NCI-H1436 (cell line): ENCODE measurements at places on chromosomes 11 and 22.

- DNase-seq, result no peak
Observed at GRCh38 chr11:102202972-102203371, 92.7 kb downstream of the YAP1 start.

- no peak for DNase-seq
Observed at GRCh38 chr11:103920933-103921332, 115.5 kb upstream of the DDI1 start.

- no peak for DNase-seq
Observed at GRCh38 chr22:36234213-36234612, 5.1 kb downstream of the APOL2 start.

GRCh38 chr11:32151027-32151426, 60.2 kb downstream of the RCN1 start:
- DNase-seq, result no peak

GRCh38 chr22:46364341-46365165, 29.0 kb downstream of the TRMU start:
- no peak for DNase-seq

DNA sequence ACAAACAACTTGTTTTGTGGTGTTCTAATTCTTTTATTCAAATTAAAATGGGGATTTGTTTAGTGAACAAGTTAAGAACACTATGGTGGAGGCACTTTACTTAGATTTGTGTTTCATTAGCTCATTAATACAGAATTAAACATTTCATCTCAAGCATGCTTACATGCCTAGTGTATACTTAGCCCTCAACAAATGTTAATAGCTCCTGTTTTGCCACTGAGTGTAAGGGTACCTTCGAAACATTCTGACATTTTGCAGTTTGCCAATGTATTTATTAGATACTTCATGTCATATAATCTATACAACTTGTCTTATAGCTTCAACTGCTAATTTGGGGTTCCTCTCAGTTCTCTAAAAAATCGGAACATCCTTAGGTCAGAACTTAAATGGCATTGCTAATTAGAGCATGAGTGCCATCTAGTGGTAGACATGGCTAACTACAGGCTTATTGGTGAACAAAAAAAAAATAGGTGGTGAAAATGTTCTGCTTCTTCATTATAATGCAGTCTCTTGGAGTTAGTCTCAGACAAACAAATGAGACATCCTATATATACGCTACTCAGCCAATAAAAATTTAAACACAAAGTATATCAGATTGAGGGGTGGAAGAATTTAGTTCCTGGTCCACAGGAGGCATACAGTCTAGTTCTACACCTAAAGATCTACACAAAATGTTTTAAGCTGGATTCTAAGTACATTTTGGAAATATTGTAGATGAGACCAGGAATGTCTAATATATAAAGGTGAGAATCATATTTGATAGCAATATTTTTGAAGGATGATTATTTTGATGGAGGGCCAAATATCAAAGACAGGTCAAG, 4.9 kb upstream of the CNTN5 start:
- DNase-seq, result peak; percentile 15

- no peak for DNase-seq
Observed at GRCh38 chr22:44520465-44521094, 22.5 kb upstream of the RTL6 start.

DNA sequence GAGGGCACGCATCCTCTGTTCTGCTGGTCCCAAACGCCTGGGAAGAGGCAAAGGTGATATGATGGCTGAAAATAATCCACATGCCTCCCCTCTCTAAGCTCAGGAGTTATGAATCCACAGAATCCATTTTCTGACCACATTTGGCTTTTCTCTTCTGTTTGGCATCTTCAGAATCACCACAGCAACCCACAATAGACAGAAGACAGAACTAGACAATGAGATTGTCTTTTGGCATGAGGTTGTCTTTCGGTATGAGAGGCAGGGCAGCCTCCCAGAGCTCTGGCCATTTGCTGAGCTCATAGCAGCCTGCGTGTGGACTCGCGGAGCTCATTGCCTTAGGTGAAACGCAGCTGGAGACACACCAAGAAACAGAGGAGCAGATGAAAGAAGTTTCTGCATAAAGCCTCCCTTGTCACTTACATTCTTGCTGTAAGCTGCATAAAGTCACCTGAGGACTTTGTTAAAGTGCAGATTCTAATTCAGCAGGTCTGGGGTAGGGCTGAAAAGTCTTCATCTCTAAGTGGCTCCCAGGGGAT, 868.0 kb downstream of the NTM start:
- DNase-seq, result no peak

- no peak for DNase-seq
Observed at GRCh38 chr11:132072044-132072857, 701.8 kb downstream of the NTM start.

DNA sequence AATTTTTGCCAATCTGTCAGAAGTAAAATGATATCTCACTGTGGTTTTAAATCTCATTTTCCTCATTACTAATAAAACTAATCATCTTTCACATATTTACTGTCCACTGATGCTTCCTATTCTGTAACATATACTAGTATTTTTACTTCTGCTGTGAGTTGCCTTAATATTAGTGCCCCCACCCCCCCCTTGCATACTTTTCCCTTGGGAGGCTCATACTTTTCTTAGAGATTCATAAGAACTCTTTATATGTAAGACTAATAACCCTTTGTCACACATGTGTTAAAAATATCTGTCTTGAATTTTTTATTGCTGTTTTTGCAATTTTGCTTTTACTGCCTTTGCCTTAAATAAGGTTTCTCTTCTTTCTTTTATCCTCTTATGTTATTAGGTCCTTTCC, 87.2 kb downstream of the PHF21A start:
- DNase-seq, result no peak

GRCh38 chr11:18383388-18384156, 10.8 kb upstream of the LDHA start:
- no peak for DNase-seq

- no peak for DNase-seq
Observed at GRCh38 chr11:46846510-46846830, 390 bp upstream of the CKAP5 start.
